Suppressor macrophage (primary cell): ENCODE measurements at places on chromosomes 16 and 17.

- no peak for DNase-seq
These were observed 400.5 kb upstream of the CCL2 start for GRCh38 chr17:33854596-33854995.

- no peak for DNase-seq
These were observed 40.1 kb downstream of the NKD1 start for GRCh38 chr16:50588276-50588675.

GRCh38 chr17:20281860-20282259 is 185.5 kb downstream of the LGALS9B start:
- DNase-seq: peak; percentile 91

GRCh38 chr17:68706356-68706920 is 105.3 kb upstream of the FAM20A start:
- peak; percentile 46 for DNase-seq

DNA sequence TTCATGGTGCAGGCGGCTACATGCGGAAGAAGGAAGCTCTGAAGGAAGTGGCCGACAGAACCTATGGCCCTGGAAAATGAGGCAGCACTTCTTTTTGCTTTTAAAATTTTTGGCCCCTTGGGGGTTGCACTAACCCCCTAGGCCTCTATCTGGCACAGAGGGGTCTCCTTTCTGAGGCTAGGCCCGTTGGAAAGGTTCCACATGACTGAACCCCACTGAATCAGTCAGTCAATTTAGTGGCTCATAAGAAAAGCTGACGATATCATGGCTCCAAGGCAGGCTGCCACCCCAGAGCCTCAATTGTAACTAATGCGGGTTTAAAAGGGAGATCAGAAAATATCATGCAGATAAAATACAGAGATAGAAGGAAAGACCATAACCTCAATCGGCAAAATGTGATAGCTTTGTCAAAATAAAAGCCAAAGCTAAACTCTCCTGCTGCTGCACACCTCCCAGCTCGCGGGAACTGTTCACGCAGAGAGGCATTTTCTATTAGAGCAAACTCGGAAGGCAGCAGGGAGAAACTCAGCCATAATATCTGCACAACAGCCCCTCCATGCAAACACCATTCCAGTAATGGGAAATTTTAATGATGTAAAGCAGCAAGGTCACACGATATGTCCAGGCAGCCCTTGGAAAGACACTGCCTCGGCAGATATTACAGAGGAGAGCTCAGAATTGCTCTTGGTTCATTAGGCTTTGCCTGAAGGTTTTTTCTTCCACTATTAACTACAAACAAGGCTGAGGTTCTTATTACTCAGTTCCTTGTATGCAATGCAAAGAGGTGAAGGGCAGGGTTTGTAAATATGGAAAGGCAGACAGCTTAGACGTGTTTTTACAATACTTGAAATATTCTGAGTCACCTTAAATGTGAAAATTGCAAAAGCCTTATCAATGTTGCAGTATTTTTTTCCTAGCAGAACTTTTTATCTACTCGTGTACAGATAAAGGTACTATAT is 200.4 kb upstream of the PMFBP1 start:
- DNase-seq: no peak

DNA sequence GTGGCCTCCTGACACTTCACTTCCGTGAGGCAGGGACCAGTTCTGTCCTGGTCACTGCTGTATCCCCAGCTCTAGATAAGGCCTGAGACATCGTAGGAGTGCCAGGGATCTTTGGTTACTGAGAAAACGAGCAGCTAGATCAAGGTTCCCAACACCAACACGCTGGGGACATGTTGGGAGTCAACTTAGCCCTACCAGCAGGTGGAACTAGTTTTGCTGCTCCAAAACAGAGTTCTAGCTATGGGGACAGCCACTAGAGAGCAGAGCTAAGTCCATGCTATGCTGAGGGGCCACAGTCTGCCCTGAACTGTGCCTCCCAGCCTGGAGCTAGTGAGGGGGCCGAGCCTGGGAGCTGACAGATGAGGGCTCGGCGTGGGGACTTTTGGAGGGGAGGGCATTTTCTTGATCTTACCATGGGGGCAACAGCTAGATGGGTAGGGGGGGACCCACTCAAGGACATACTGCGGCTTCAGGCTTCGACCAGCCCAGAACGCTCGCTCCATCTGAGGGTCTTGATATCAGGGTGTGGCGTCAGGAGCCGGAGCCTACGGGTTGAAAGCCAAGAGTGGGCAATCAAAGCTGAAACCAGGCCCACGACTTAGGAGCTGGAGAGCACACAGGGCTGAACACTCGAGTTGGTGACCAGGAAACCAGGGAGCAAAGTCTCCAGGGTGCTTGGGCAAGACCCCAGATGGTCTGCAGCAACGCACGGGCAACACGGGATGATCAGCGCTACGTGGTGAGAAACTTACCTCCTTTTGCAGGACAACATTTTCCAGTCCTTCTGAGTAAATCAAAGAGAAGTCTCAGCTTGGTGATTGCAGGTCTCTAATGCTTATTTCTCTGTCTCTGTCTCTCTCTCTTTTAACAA is 13.4 kb downstream of the SNX20 start:
- DNase-seq: no peak

DNA sequence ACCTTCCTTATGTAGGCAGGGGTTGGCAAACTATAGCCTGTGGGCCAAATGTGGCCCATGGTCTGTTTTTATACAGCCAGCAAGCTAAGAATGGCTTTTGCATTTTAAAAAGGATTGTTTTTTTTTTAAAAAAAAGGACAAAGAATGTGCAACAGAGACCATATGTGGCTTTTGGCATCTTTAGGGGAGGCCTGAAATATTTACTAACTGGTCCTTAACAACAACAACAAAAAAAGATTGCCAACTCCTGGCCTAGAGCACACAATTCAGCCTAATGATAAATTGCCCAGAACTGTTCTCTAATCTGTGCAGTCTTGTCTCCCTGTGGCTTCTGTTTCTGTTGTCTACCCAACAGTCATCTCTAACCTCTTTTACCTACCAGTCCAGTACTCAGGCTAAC is 67.1 kb downstream of the SSH2 start:
- no peak for DNase-seq

- DNase-seq: no peak
These were observed 37.0 kb upstream of the ARHGAP17 start for GRCh38 chr16:25052151-25052511.

- DNase-seq: no peak
These were observed 3.2 kb upstream of the SOX8 start for GRCh38 chr16:978403-978802.

DNA sequence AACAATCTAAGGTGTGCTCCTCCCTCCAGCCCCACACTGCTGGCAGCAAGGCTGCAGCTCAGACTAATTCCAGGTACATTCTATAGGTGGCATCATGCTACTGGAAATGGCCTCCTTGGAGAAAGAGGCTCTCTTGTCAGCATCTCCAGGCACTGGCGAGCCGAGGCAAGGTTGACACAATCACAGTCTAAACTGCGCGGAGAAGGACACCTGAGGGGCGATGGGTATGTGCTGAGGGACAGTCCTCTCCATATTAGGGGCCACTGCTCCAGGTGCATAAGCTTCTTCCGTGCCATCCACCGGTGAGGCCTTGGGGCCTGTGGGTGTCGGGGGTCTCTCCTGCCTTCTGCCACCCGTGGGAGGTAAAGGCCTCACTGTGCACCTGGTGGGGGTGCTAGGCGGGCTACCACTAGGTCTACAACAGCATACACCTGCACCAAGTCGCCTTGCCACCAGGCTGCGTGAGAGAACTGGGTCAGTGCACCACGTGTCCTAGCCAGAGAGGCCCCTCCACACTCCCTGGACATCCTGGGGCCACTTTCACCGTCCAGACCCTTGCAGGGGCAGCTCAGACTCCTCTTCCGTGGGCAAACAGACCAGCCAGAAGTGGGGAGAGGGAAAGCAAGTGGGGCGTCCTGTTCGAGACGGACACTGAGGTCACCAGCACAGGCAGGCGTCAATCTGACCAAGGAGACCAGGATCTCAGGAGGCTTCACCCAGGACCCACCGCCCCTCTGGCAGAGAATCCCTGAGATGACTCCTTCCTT is 12.1 kb upstream of the CBX8 start:
- DNase-seq: no peak

GRCh38 chr16:50960517-50961202 is 190.4 kb downstream of the SALL1 start:
- no peak for DNase-seq

DNA sequence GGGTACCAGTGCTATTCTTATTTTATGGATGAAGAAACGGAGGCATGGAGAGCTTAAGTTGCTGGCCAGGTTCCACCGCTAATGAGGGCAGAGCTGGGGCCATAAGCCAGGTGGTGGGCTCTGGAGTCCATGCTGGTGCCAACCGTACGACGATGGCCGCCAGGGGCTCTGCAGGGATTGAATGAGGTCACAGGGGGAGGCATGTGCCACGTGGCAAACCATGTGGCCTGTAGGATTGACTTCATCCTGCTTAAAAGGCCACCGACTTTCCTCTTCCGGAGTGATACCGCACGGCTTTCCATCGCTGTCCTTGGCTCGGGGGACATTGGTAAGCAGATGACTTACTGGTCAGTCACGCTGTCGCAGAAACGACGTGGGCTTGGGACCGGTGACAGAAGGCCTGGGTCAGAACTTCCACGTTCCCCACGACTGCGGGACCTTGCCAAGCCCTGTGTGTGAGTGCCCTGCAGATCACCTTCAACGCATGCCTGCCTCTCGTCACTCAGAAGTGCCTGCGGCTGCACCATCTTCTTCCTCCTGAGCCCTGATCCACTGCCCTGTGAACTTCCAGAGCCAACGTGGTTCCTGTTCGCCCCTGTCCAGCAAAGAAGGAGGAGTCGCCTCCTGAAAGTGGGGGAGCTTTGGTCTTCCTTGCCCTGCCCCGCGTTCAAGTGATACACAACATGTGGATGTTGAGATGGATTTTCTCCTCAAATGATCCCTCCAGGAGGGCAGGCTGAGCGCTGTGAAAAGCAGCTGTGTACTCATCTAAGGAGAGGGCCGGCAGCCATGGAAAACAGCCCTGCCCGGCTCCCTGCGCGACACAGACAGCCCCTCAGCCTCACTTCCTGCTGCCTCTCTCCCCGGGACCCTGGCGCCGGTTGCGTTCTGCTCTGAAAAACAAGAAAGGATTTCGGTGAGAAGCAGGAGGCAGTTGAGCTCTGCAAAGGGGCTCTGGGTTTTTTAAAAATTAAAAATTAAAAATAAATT is 176.7 kb downstream of the C16orf95 start:
- DNase-seq: no peak

- DNase-seq: peak; percentile 45
These were observed 107.8 kb downstream of the GNAO1 start for GRCh38 chr16:56298948-56299596.

GRCh38 chr16:12254566-12254965 is 278.0 kb downstream of the SNX29 start:
- no peak for DNase-seq

DNA sequence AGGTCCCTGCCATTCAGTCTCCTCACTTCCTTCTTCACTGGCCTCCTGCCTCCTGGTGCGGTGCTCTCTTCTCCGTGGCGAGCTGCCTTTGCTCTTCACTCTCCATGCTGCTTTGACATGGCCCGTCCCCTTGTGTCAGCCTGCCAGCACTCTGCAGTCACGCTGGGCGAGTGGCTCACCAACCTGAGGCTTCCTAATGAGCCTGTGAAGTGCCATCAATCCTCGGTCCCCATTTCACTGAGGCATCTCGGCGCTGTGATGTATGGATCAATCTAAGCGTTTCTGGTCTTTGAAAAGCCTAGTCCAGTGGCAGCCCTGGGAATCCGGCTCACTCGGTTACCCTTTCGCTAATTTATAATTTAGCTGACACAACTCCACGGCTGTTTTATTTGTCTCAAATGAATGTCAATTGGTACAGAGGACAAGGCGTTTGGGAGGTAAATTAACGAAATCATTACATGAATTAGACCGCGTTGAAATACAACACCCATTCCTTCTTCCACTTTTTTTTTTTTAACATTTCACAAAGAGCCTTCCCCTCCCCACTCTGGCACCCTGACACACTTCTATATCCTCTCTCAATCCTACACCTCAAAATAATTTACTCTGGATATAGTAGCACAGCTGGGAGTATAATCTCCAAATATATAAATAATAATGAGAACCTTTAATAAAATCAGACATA is 610.7 kb downstream of the TMEM114 start:
- no peak for DNase-seq

- no peak for DNase-seq
These were observed 95.3 kb upstream of the RPL38 start for GRCh38 chr17:74108126-74108705.

DNA sequence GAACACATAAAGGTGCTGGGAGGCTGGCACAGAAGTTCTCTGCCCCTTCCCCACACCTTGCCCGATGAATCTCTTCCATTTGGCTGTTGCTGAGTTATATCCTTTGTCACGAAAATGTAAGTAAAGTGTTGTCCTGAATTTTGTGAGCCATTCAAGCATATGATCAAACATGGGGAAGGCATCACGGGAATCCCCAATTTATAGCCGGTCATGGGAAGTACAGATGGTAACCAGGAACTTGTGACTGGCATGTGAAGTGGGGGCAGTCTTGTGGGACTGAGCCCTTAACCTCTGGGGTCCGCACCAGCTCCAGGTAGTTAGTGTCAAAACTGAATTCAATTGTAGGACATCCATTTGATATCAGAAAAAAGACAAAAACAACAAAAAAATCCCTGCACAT is 13.2 kb downstream of the TOM1L2 start:
- peak; percentile 64 for DNase-seq

DNA sequence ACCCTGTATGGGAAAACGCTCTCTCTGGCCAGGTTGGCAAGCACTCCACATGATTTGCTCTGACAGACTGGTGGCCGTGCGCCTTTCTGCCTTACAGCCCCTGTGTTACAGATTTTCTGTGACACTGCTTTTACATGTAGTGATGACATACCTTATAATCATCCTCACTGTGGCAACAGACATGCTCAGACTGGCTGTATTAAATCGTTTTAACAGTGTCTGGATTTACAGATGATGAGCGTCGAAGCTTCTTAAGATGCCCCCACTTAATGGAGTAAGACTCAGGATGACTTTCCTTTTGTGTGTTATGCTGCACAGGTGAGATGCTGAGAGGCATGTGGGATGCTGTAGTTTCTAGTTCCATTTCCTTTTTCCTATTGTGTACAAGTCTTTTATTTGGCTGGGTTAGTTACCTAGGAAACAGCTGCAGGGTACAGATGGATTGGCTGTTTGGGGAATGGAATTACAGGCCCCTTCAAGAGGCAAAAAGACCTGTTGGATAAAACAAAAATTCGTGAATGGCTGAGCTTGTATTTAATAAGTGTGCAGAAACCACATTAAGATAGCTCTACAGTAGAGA is 20.9 kb upstream of the VWA3A start:
- DNase-seq: no peak

- DNase-seq: no peak
These were observed 5.5 kb downstream of the FLOT2 start for GRCh38 chr17:28892024-28892423.

- DNase-seq: no peak
These were observed 4.3 kb upstream of the CCL7 start for GRCh38 chr17:34265711-34266110.

GRCh38 chr17:36881323-36881722 is 56.0 kb upstream of the LHX1 start:
- DNase-seq: no peak

GRCh38 chr16:57422026-57422944 is 17.7 kb downstream of the CCL17 start:
- peak; percentile 52 for DNase-seq

- no peak for DNase-seq
These were observed 970 bp downstream of the PRSS36 start for GRCh38 chr16:31148896-31149295.
